ENCODE measurements at places on chromosomes 5 and 9. TPM values are rescaled to one million over a fixed set of nuclear protein-coding genes. Genes with fewer than 3 reads are reported as not detected.

The CD180 gene
- not detected for total RNA-seq

The BSPRY gene
- total RNA-seq = not detected

The MARCOL gene
- total RNA-seq = not detected

The PAPPA gene
- total RNA-seq = 62.5 TPM

The LCN2 gene
- not detected for total RNA-seq

The PLAC8L1 gene
- not detected for total RNA-seq

The LECT2 gene
- not detected for total RNA-seq

The NR6A1 gene
- total RNA-seq = 0.45 TPM

The OR1B1 gene
- 0.08 TPM for total RNA-seq

The CEL gene
- 0.15 TPM for total RNA-seq

The PCDHB16 gene
- total RNA-seq = 0.70 TPM

The TMEM252 gene
- total RNA-seq = not detected

The ENTREP1 gene
- 0.23 TPM for total RNA-seq

The FRRS1L gene
- under 0.01 TPM for total RNA-seq

The TEK gene
- 29.1 TPM for total RNA-seq

The PLPPR1 gene
- total RNA-seq = not detected

The SGCD gene
- total RNA-seq = 24.2 TPM

The PCDHGA2 gene
- total RNA-seq = 1.2 TPM

The BARHL1 gene
- total RNA-seq = not detected

The ZBTB43 gene
- 28.2 TPM for total RNA-seq

The ARRDC3 gene
- total RNA-seq = 114 TPM

The TAF11L5 gene
- total RNA-seq = not detected

The TXNDC8 gene
- not detected for total RNA-seq

The NRG2 gene
- 1.6 TPM for total RNA-seq

The ANKHD1 gene
- 46.5 TPM for total RNA-seq

The TMEM171 gene
- total RNA-seq = 5.1 TPM

The PCDH1 gene
- total RNA-seq = 27.5 TPM

The CBY3 gene
- not detected for total RNA-seq

The LCN10 gene
- not detected for total RNA-seq

The PTGDS gene
- total RNA-seq = 33.0 TPM

The PRRX2 gene
- 15.1 TPM for total RNA-seq

The SLC46A2 gene
- total RNA-seq = not detected

The LRRC19 gene
- total RNA-seq = not detected

The GPX8 gene
- 81.6 TPM for total RNA-seq

The TMC1 gene
- 0.68 TPM for total RNA-seq

The LCN9 gene
- total RNA-seq = not detected

The SLC22A4 gene
- 1.5 TPM for total RNA-seq

The HIGD2A gene
- total RNA-seq = 13.7 TPM

The PITX1 gene
- total RNA-seq = 0.12 TPM

The WNK2 gene
- total RNA-seq = under 0.01 TPM

The PCDHA4 gene
- 0.23 TPM for total RNA-seq

The SLC2A8 gene
- total RNA-seq = 4.9 TPM

The RELL2 gene
- total RNA-seq = 3.6 TPM
